ENCODE measurements at places on chromosomes 11 and 22.

GRCh38 chr11:119572481-119573424, 149.8 kb upstream of the THY1 start:
- no peaks in the 10 kb centered on the region for H3K36me3 ChIP-seq
- H3K27ac ChIP-seq, result no peak overlapping the region
- no peaks in the 10 kb centered on the region for H3K4me1 ChIP-seq
- no peak for DNase-seq

DNA sequence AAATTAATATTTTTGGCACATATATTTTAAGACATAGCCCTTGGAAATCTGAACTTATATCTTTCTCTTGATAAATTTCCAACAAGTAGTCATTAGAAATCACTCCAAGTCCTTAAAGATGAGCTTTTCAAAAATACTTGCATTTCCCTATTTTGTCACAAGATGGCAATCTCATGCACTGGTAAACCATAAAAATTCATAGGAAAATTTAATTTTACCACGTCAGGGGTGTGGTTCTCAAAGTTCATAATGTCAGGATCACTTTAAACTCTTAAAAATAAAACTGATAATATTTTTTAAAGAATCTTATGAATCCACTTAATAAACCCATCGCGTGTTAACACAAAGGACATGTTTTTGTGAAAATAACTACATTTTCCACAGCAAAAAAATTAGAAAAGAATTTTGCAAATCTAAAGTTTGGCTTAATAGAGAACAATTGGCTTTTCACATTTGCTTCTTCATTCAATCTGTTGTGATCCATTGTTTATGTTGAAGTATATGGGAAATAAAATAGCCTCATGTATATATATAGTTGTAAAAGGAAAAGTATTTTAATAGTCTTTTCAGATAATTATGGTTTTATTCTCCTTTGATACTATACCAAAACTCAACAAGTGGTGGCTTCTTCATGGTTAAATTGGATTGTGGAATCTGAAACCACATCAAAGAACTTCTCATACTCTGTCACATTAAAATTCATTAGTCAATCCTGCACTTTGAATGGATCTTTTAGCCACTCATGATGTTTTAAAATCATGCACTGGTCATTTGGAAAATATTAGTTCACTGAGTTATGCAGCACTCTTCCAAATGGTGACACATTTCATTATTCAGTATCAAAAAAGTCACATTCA, 169.1 kb downstream of the CADM1 start:
- DNase-seq, result no peak
- H3K4me1 ChIP-seq, result no peaks in the 10 kb centered on the region
- no peaks in the 10 kb centered on the region for H3K36me3 ChIP-seq
- H3K27me3 ChIP-seq, result no peaks in the 10 kb centered on the region
- H3K27ac ChIP-seq, result no peak overlapping the region

GRCh38 chr11:69131644-69132300, 24.0 kb upstream of the SMIM38 start:
- no peak overlapping the region for H3K4me3 ChIP-seq
- peaks cover 2% of the 10 kb centered on the region for H3K27me3 ChIP-seq
- H3K4me1 ChIP-seq, result no peaks in the 10 kb centered on the region
- peak; percentile 65 for DNase-seq
- H3K27ac ChIP-seq, result no peak overlapping the region

DNA sequence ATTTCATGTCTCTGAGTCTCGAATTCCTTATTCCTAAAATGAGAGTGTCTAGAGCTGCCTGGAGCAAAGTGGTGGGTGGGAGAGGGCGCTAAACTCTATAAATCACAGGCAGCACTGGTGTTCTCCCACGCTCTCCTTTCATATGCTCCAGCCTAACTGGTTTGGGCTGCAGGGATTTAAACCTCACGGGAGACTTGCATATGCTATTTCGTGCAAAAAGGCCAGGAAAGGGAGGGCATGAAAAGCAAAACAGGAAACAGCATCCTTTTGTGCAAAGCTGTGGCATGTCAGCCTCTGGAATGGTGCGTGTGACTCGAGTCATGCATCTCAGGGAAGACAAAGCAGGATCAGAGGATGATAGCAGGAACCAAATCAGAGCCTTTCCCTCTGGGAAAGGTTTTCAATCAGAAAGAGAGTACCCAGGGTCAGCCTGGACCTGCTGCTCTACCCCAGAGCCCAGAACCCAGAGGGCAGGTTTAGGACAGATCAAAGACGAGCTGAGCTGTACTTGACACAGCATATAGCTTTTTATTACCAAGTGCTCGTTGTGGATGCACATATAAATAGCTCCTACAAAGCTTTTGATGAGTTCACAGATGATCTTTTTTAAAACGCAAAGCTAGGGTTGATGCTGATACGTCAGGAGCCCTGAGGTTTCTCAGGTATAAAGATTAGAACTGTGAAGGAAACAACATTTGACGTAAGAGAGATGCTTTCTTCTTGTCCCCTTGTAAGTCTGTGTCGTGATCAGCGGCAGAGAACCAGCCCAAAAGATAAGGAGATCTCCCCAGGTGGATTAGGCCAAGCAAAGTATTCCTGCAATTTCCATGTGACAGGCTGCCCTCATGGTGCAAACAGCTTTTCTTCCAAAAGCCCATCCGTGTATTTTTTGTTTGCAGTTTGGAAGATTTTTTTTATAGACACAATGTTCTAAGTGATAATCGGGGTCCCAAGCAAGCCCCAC, 46.2 kb upstream of the YWHAH start:
- H3K4me3 ChIP-seq, result no peak overlapping the region
- no peaks in the 10 kb centered on the region for H3K27me3 ChIP-seq
- peaks cover 13% of the 10 kb centered on the region for H3K36me3 ChIP-seq
- no peak overlapping the region for H3K27ac ChIP-seq
- no peaks in the 10 kb centered on the region for H3K4me1 ChIP-seq

DNA sequence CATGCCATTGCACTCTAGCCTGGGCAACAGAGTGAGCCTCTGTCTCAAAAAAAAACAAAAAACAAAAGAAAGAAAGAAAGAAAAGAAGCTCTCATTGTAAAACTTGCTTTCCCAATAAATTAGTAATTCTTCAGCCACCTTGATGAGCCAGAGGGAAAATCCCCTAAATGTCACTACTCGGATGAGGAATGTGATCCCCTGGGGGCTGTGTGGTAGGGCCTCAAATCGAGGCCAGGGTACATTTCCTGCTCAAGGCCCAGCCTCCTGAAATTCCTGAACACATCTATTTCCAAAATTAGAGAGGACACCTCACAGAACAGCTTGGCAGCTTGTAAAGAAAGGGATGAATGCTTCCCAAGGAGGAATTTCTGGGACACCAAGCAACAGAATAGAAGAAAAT, 147.1 kb upstream of the SESN3 start:
- no peak overlapping the region for H3K4me3 ChIP-seq
- H3K4me1 ChIP-seq, result no peaks in the 10 kb centered on the region
- no peak overlapping the region for H3K27ac ChIP-seq
- no peaks in the 10 kb centered on the region for H3K27me3 ChIP-seq
- no peak for DNase-seq

Data from adrenal gland (tissue), 19 donors.